ENCODE measurements at places on chromosomes 2 and 18.

GRCh38 chr2:118858485-118859156 lies 11.2 kb upstream of the EN1 start:
- no peak for DNase-seq

DNA sequence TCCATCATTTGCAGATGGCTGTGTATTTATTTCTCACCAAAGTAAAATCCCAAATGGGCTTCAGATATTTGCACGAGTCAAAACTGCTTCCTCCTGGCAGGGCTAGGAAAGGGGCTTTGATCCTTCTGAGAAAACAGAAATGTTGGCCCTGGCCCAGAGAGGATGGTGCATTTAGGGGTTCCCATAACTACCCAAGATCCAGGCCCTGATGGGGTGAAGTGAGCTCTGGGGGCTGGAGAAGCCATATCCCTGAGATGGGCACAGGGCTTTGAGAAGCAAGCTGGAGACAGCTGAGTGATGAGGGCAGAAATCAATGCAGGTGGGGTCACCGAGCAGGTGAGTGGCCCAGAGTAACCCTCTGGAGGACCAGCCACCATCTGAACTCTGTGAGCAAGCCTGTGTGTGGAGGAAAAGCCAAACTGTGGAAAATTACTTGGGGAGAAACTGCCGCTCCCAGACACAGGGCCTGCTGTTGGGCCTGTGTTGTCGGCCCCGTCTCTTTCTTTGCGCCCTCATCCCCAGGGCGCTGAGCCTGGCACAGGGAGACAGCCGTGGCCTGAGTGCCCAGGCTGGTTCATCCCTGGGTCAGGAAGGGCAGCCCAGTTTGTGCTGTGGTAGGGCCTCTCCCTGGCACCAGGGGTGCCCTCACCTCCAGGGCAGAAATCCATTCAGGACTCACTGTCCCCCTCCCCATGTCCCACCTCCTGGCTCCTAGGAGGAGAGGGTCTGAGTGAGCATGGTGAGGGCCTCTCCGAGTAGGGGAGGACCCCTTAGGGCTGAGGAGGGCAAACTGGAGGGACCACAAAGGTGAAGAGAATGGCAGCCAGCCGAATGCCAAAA lies 167.8 kb upstream of the HAAO start:
- DNase-seq: no peak

GRCh38 chr2:235501673-235502031 lies 7.8 kb downstream of the AGAP1 start:
- DNase-seq: no peak

- DNase-seq: no peak
These were observed 120.5 kb downstream of the THADA start for GRCh38 chr2:43475137-43475846.
